ENCODE measurements at places on chromosomes 6 and 20.
A peak's percentile ranks its signal among the peaks of the same experiment; 100 is the strongest.

GRCh38 chr6:138105880-138106664 is 1.1 kb downstream of the PERP start:
- H3K4me3 ChIP-seq = peak overlapping the region; percentile 89
- H3K27ac ChIP-seq = no peak overlapping the region
- peak; percentile 28 for DNase-seq
- peaks cover 15% of the 10 kb centered on the region for H3K4me1 ChIP-seq
- 0 out of 2 replicates have a peak, but pooled peaks cover 4% of the 10 kb centered on the region for H3K27me3 ChIP-seq

- no peak overlapping the region for H3K27ac ChIP-seq
- H3K4me1 ChIP-seq = peaks cover 16% of the 10 kb centered on the region
- H3K36me3 ChIP-seq = no peaks in the 10 kb centered on the region
- H3K27me3 ChIP-seq = no peaks in the 10 kb centered on the region
- no peak overlapping the region for H3K4me3 ChIP-seq
Measured at GRCh38 chr20:52524861-52525260, 333.3 kb upstream of the ZFP64 start.

GRCh38 chr6:108598305-108598863 is 37.7 kb downstream of the FOXO3 start:
- no peaks in the 10 kb centered on the region for H3K36me3 ChIP-seq
- DNase-seq = peak; percentile 74
- peaks cover 18% of the 10 kb centered on the region for H3K4me1 ChIP-seq
- H3K27me3 ChIP-seq = no peaks in the 10 kb centered on the region
- H3K4me3 ChIP-seq = no peak overlapping the region

- DNase-seq = no peak
- H3K27ac ChIP-seq = no peak overlapping the region
- H3K36me3 ChIP-seq = no peaks in the 10 kb centered on the region
- H3K4me3 ChIP-seq = no peak overlapping the region
- no peaks in the 10 kb centered on the region for H3K27me3 ChIP-seq
- H3K4me1 ChIP-seq = no peaks in the 10 kb centered on the region
Measured at GRCh38 chr6:101980924-101981323, 587.4 kb downstream of the GRIK2 start.

GRCh38 chr6:39961178-39961577 is 26.9 kb upstream of the MOCS1 start:
- peak; percentile 6 for DNase-seq
- H3K36me3 ChIP-seq = no peaks in the 10 kb centered on the region
- H3K27me3 ChIP-seq = no peaks in the 10 kb centered on the region
- no peak overlapping the region for H3K27ac ChIP-seq
- peaks cover 4% of the 10 kb centered on the region for H3K4me1 ChIP-seq
- H3K4me3 ChIP-seq = no peak overlapping the region

DNA sequence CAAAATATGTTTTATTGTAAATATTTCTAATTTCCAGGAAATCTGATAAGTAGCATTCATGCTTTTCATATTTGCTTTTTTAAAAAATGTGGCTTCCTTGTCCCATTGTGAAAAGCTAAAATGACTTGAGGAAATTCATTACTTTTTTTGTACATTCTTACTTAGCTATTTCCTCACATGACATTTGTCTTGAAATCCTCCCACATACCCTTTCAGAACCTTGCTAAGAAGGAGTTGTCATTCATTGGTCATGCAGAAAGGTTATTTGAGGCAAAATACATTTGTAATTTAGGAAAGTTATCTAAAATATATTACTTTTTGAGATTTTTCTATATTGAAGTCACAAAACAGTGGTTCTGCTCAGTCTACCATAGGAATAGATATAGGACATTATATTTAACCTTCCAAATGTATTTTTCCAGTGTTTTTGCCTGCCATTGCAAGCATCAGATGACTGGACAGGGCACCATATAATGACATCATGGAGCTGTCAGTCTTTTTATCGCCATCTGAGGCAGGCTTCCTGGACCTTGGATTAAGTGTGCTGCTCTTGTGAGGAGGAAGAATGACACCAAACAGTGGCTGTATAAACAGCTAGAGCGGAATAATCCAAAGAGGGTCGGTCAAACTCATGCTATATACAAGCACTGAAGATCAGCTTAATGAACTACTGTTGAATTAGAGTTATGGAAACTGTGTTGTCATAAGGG is 109.4 kb upstream of the HCRTR2 start:
- no peak for DNase-seq
- H3K27ac ChIP-seq = no peak overlapping the region
- H3K4me1 ChIP-seq = no peaks in the 10 kb centered on the region
- no peak overlapping the region for H3K4me3 ChIP-seq
- no peaks in the 10 kb centered on the region for H3K36me3 ChIP-seq

DNA sequence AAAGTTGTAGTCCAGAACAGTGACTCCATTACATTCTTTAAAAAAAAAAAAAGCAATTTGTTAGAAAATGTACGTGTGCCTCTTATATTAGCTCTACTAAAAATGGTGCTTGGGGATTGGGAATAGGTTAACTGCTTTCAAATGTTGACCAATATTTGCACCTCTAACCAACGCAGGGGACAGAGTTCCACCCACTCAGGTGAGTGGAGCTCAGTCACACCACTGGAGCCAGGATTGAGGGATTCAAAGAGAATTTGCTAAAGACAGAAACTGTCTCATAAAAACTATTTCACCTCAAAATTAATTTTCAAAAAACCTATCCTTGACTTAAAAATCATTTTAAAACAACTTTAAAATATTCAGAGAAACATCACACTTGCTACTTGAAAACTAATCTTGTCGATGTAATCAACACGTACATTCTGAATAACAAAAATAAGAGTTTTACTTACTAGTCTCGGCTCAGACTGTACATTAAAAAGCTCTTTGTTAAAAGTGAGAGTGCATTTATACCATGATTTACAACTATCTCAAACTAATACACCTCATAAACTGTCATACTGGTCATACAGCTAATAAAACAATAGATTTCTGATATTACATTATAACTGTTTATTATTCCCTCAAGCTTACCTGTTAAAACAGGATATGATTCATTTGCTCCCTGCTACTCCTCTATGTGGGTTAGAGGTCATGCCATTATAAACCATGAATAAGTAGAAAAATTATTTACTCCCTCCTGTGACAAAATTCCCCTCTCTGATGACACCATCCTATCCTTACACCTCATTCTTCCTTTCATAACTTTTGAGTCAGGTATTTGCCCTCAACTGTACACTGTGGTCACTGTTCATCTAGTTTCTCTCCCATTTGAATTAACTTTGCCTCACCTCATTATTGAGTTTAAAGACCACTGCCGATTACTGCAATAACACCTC is 88.6 kb downstream of the PDE10A start:
- no peaks in the 10 kb centered on the region for H3K27me3 ChIP-seq
- no peak overlapping the region for H3K27ac ChIP-seq
- no peak for DNase-seq
- no peak overlapping the region for H3K4me3 ChIP-seq
- H3K4me1 ChIP-seq = no peaks in the 10 kb centered on the region

GRCh38 chr20:32924781-32925180 is 66.1 kb downstream of the EFCAB8 start:
- H3K36me3 ChIP-seq = no peaks in the 10 kb centered on the region
- H3K27me3 ChIP-seq = peaks cover 12% of the 10 kb centered on the region
- no peak overlapping the region for H3K27ac ChIP-seq
- H3K4me1 ChIP-seq = no peaks in the 10 kb centered on the region
- H3K4me3 ChIP-seq = no peak overlapping the region
- no peak for DNase-seq

DNA sequence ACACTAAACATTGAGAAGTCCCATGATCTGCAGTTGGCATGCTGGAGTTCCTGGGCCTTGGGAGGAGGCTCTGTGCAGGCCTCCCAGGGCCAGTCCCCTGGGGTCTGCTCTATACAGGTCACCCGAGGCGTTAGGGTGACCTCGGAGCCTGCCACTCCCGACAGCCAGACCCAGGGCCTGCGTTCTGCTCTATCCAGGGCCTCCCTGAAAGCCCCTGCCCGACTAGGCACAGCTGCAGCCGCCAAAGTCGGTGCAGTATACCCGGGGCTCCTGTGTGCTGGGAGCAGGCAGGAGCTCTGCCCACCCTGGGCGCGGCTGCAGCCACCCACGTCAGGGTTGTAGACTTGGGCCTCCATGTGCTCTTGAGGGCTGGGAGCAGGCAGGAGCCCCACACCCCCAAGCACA is 6.3 kb upstream of the OR14J1 start:
- no peaks in the 10 kb centered on the region for H3K27me3 ChIP-seq
- H3K4me3 ChIP-seq = no peak overlapping the region

GRCh38 chr20:63360850-63361518 is at the start of gene CHRNA4:
Gene CHRNA4 (minus strand): TSS chr20:63361349. CDS start chr20:63361165, 184 bp downstream.
- H3K4me1 ChIP-seq = no peaks in the 10 kb centered on the region
- H3K27me3 ChIP-seq = peaks cover 4% of the 10 kb centered on the region
- peak; percentile 24 for DNase-seq
- no peaks in the 10 kb centered on the region for H3K36me3 ChIP-seq
- no peak within 1 kb of the TSS for H3K4me3 ChIP-seq
- H3K27ac ChIP-seq = no peak within 1 kb of the TSS

- H3K36me3 ChIP-seq = no peaks in the 10 kb centered on the region
- peak; percentile 3 for DNase-seq
- H3K4me3 ChIP-seq = no peak overlapping the region
- peaks cover 9% of the 10 kb centered on the region for H3K4me1 ChIP-seq
- no peak overlapping the region for H3K27ac ChIP-seq
- H3K27me3 ChIP-seq = no peaks in the 10 kb centered on the region
Measured at GRCh38 chr6:28172006-28172405, 30.3 kb downstream of the ZKSCAN8 start.

DNA sequence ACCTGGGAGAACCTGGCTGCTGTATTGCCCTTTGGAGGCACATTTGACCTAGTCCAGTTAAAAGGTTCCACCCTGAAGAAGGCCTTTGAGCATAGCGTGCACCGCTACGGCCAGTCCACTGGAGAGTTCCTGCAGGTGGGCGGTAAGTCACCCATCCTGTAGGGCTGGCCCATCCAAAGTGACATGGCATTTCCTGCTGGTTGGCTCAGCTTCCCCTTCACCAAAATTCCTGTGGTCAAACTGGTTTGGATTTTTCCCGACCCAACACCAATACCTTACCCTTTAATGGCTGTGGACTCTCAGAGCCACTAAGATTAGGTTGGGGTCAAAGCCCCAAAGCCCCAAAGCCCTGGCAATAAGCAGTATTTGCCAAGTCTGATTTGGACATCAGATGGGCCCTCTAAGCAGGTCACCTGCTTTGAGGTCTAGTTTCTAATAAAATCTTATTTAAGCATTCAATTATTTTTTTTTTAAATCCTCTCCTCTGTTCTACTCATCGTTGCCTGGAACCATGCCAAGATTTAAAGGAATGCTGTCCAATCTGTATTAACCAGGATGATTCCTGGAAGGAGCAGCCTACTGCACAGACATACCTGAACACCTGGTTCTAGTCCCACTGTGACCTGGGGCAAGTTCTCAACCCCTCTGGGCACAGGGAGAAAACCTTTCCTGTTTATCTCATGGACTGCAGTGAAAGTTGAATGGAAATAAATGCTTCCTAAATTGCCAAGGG is 40.8 kb downstream of the NT5E start:
- H3K4me3 ChIP-seq = no peak overlapping the region
- H3K4me1 ChIP-seq = peaks cover 14% of the 10 kb centered on the region
- DNase-seq = peak; percentile 38
- no peaks in the 10 kb centered on the region for H3K27me3 ChIP-seq

DNA sequence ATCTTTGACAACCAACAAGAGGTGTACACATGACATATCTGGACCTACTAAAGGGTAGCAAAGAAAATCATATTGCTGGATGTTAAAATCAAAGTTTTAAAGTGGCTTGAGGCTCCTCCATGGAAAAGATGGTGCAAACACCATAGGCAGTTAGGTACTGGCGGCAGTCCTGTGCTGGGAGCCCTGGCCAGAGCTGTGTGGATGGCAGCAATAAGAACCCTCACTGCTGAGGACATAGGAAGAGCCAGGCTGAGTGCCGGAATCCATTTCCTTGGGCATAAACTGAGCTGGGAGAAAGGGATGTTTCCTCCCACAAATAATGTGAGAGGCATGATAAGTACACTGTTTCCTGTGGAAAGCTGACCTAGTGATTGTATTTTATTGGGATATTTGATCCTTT is 89.9 kb downstream of the ARID1B start:
- H3K27me3 ChIP-seq = no peaks in the 10 kb centered on the region
- H3K36me3 ChIP-seq = no peaks in the 10 kb centered on the region
- no peak overlapping the region for H3K4me3 ChIP-seq
- DNase-seq = no peak
- peaks cover 13% of the 10 kb centered on the region for H3K4me1 ChIP-seq
- H3K27ac ChIP-seq = no peak overlapping the region

DNA sequence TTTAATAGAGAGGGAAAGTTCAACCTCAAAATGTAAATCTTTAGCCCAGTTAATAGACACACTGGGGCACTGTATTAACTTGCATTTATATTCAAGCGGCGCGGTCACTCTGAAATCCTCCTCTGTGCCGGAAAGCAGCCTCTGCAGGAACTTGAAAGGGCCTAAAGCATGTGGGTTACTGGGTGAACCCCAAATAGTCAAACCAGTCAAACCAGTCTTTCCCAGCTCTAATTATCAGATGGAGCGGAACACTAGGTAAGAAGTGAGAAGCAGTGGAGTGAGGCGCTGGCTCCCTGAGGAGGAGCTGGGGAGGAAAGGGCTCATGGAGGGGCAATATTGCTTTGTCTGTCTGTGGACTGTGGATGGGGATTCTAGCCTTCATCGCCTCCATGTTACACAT is 531.3 kb downstream of the QKI start:
- H3K27me3 ChIP-seq = peaks cover 7% of the 10 kb centered on the region
- no peaks in the 10 kb centered on the region for H3K4me1 ChIP-seq
- DNase-seq = no peak
- H3K36me3 ChIP-seq = no peaks in the 10 kb centered on the region
- H3K27ac ChIP-seq = no peak overlapping the region
- no peak overlapping the region for H3K4me3 ChIP-seq

- H3K4me3 ChIP-seq = peak overlapping the region; percentile 29
- no peaks in the 10 kb centered on the region for H3K36me3 ChIP-seq
- peak; percentile 95 for DNase-seq
- H3K27me3 ChIP-seq = no peaks in the 10 kb centered on the region
- H3K4me1 ChIP-seq = peaks cover 28% of the 10 kb centered on the region
- H3K27ac ChIP-seq = peak overlapping the region; percentile 93
Measured at GRCh38 chr6:139577763-139578604, 203.5 kb upstream of the CITED2 start.

DNA sequence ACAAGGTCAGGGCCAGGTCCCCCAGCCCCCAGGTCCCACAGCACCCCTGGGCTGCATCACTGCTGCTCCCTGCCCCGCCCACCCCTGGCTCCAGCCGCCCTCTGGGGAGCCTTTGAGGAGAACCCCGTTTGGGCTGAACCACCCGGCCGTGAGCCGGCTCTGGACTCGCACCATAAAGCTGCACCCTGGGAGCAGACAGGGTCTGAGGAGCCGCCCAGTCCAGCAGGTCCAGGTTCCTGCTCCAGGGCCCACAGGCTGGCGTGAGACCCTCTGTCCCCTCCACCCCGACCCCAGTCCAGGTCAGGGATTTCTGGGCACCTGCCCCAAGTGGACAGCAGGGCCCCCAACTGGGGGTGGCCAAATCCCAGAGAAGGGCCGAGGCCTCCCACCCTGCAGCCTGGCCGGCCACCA is 8.3 kb downstream of the CHRNA4 start:
- H3K27ac ChIP-seq = no peak overlapping the region
- H3K4me1 ChIP-seq = no peaks in the 10 kb centered on the region
- H3K27me3 ChIP-seq = 0 out of 2 replicates have a peak, but pooled peaks cover 3% of the 10 kb centered on the region
- H3K36me3 ChIP-seq = no peaks in the 10 kb centered on the region
